ENCODE measurements at places on chromosomes 16 and 17. TPM values are rescaled to one million over a fixed set of nuclear protein-coding genes. Genes with fewer than 3 reads are reported as not detected.

DNA sequence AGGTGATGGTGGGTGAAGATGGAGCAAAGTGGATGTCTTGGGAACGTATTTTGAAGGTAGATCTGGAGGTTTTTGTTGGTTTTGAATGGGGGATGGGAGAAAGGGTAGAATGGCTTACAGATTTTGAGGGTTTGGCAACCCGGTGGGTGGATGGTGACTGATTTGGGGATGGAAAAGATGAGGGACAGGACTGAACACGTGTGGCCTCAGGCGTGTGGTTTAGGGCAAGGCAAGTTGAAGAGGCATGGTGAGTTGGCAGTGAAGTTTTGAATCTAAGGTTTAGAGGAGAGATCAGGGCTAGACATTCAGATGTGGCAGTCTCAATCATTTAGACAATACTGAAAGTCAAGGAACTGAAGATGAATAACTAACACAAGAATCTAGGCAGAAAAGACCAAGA is 5.0 kb upstream of the DCTPP1 start:
- no peak for DNase-seq

GRCh38 chr17:65794572-65794971 is 233.1 kb upstream of the AXIN2 start:
- no peak for DNase-seq

- DNase-seq: no peak
These were observed 232.3 kb upstream of the NLRP1 start for GRCh38 chr17:5816491-5817070.

Gene KRTAP1-1
- not detected for total RNA-seq

- DNase-seq: no peak
These were observed 17.9 kb upstream of the SPDYE4 start for GRCh38 chr17:8776248-8776647.

Gene CPHXL2
- not detected for total RNA-seq

GRCh38 chr16:64892835-64893785 is 228.8 kb downstream of the CDH11 start:
- DNase-seq: no peak

DNA sequence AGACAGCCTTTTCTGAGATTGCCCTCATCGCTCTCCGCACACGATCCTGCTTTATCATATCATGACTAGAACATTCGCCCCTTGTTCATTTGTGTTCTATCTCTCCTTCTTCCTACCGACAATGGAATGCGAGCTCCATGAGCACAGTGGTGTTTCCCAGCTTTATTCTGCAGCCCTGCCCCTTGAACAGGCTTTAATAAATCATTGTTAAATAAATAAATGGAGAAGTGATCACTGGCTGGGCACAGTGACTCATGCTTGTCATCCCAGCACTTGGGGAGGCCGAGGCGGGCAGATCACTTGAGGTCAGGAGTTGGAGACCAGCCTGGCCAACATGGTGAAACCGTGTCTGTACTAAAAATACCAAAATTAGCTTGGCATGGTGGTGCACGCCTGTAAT is 1063.3 kb upstream of the EEF2KMT start:
- no peak for DNase-seq

- DNase-seq: peak; percentile 84
These were observed 21.5 kb downstream of the GPR179 start for GRCh38 chr17:38322156-38322779.

- no peak for DNase-seq
These were observed 23.7 kb upstream of the XYLT2 start for GRCh38 chr17:50322271-50322670.

DNA sequence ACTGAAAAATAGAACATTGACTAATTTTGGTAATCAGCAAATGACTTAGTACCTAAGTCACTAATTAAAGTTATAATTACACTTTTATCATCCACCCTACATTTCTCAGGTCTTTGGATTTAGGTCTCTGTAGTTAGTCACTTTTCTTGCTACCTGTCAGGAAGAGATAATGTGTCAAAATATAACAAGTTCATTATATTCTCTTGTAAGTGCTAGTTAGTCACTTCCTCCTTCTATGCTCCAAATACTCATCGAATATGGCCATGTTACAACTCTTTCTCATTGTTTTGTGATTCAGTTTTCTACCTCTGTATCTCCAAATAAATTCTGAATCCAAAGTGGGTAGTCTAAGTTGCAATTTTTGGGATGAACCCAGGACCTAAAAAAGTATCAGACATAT is 163.5 kb upstream of the KIF2B start:
- no peak for DNase-seq

Gene SLC25A10
- 48.5 TPM for total RNA-seq

DNA sequence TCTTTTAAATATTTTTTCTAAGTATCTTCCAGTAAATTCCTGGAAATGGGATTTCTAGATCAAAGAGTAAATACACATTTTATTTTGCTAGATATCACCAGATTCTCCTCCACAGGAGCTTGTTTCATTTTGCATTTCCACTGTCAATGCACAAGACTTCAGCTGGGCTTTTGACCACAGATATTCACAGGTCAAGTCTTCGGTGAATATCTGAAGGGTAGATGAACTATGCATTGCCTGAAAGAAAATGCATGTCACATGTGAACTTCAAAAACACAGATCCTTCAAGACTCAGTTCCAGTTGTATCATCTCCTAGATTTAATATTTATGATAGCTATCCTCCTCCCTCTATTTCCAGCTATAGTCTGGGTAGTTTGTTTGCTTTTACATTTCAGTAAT is 963.6 kb upstream of the GOT2 start:
- no peak for DNase-seq

DNA sequence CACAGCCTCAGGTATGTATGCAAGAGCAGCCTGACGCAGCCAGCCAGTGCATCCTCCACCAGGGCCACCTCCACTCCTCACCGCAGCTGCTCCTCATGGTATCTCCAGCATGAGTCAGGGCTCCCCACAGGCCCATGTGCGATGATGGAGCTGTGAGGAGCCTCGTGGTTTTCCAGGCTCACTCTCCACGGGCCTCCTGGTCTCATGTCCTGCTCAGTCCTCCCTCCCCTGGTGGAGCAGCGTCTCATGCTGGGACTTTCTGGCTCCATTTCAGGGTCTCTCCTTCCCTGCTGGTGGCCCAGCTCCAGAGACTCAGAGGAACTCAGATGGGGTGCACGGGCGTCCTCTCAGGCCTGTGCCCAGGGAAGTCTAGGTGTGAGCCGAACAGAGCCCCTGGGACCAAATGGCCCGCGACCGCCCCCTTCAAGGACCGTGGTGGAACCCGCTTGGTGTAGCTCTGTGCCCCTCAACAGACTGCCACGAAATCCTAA is 70.4 kb downstream of the METRNL start:
- DNase-seq: no peak

DNA sequence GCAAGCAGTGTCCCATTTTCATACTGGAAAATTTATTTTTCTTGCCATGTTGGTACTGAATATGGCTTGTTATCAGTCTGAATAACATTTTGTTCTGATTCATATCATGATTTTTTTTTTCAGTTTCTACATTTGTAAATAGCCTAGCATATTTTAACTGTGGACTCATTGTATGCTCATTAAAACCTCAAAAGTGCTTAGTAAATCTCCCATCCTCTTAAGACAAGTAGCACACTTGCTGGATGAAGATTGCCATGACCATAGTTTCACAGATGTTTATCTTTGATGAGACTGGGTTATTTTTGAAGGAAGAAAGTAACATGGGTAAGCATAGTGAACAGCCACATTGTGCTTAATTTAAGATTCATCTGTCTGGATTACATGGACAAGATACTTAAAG is 878 bp downstream of the KRT10 start:
- DNase-seq: no peak

- DNase-seq: no peak
These were observed 455.8 kb upstream of the MAF start for GRCh38 chr16:80056324-80056723.

Gene KRTAP9-9
- not detected for total RNA-seq

DNA sequence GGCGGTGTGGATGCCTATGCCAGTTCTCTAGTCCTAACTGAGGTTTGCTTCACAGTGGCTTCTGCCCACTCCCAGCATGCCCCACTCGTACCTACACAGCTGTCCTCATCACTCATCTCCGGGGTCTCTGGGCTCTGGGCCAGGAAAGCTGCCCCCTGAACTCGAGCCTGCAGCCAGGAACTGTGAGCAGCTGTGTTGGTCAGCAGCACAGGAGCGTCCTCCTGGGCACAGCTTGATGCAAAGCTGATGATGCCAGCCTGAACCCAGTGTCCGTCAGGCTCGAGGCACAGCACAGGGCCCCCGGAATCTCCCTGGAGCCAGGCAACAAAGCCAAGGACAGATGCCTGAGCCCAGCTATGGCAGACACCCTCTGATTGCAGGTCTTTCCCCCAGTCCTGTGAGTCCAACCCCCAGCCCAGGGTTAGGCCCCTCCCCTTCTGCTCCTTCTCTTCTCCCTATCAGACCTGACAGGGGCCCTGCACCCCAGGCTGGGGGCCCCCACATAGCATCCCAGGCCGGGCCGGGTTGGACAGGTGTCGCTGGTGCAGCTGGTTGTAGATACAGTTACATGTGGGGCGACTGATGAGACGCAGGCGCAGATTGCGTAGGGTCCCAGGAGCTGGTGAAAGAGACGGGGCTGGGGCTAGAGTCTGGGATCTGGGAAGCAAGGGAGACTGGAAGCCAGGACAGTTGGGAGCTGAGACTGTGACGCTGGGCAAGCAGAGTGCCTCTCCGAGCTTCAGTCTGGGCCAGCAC is 2.7 kb downstream of the PRSS53 start:
- no peak for DNase-seq

Gene SCIMP
- 16.5 TPM for total RNA-seq

Gene TBX4
- not detected for total RNA-seq

Gene SPIRE2
- 108 TPM for total RNA-seq

GRCh38 chr16:65754820-65755691 is 611.4 kb upstream of the CDH5 start:
- DNase-seq: no peak

Gene TAC4
- total RNA-seq: not detected

Gene KRT9
- total RNA-seq: not detected

DNA sequence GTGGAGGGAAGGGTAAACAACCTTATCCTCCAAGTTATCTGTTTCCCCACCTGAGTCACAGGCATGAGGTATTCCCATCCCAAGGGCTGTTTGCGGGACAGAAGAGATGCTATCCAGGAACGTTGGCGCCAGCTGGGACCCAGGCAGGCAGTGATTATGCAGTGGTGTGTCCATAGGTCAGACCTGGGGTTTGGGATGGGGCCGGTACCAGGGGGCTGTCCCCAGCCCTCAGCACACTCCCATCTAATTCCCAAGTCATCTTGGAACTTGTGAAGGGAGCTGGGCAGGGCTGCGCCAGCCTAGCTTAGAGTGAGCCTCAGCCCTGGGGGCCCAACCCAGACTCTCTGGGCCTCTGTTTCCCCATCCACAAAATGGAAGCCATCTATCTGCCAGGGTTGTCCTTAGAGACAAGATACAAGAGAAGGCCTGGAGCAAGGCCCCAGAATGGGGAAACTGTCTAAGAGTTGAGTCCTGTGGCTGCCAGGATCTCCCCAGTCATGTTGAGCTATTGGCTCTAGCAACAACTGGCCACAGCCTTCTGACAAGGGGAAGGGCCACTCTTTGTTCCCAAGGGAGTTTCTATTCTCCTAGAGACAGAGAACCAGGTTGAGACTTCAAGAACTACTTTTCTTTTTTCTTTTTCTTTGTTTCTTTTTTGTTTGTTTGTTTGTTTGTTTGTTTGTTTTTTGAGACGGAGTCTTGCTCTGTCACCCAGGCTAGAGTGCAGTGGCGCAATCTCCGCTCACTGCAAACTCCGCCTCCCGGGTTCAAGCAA is 9.8 kb upstream of the JUP start:
- no peak for DNase-seq

GRCh38 chr16:27890006-27890405 is 173.5 kb downstream of the GSG1L start:
- DNase-seq: no peak

Gene LLGL1
- total RNA-seq: 16.5 TPM
